GM23338 (cell line): ENCODE measurements at places on chromosomes 2 and 18.

DNA sequence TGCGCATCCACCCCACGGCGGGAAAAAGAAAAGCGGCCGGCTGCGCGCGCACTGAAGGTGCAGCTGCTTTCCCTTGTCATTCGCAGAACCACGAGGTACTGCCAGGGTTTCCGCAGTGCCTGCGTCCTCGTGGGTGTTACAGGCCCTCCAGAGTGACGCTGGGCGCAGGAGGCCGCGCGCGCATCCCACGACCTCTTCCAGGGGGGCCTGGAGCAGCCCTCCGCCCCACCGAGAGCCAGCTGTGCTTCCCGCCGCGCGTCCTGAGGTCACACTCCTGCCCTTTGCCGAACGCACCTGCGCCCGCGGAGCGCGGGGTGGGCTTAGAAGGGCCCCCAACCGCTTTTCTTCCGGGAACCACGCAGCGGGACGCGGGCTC is 378 bp upstream of the IAH1 start:
- H3K27ac ChIP-seq: no peak overlapping the region
- H3K27me3 ChIP-seq: peaks cover 22% of the 10 kb centered on the region
- no peaks in the 10 kb centered on the region; the same call in 1 of the 2 replicates for H3K36me3 ChIP-seq
- peaks cover 12% of the 10 kb centered on the region for H3K4me1 ChIP-seq

GRCh38 chr18:74511823-74512222 is 15.7 kb downstream of the CNDP2 start:
- peaks cover 27% of the 10 kb centered on the region for H3K36me3 ChIP-seq
- H3K4me1 ChIP-seq: no peaks in the 10 kb centered on the region
- no peak for DNase-seq

DNA sequence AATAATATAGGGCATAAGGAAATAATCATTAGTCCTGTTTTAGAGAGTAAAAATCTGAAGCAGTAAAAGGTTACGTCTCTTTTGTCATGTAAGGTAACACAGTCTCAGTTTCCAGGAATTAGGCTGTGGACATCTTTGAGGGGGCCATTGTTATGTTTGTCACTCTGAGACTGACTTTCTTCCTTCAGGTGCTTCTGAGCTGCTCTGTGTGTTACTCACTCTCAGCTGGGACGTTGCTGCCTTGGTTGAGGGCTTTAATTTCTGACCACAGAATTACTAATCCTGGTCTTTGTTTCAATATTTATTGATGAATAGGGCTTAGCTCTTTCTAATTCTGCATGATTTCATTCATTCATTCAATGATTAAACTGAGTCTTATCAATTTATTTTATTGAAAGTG is 55.9 kb upstream of the SLC38A11 start:
- no peak overlapping the region for H3K4me3 ChIP-seq
- no peak for DNase-seq
- H3K4me1 ChIP-seq: peaks cover 8% of the 10 kb centered on the region; the same call in 1 of the 2 replicates
- H3K27me3 ChIP-seq: no peaks in the 10 kb centered on the region

DNA sequence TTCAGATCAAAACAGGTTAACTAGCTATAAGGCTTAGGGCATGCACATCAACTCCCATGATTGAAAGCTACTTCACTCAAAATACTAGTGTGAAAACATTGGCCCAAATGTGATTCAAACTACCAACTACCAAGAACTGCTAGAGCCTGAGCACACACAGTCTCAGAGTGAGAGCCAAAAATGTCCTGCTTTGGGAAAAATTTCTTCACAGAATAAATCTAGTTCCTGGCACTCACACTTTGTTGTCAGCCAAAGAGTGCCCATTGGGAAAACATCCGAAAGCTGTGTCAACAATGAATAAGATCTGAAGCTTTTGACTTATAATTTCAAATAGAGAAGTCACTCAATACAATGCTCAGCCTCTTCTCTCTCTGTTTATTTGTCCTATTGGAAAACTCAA is 182.7 kb downstream of the LRATD1 start:
- H3K4me3 ChIP-seq: no peak overlapping the region
- DNase-seq: no peak
- no peaks in the 10 kb centered on the region for H3K4me1 ChIP-seq
- no peaks in the 10 kb centered on the region for H3K27me3 ChIP-seq
- H3K36me3 ChIP-seq: peaks cover 3% of the 10 kb centered on the region; the same call in 1 of the 2 replicates
- H3K27ac ChIP-seq: no peak overlapping the region

DNA sequence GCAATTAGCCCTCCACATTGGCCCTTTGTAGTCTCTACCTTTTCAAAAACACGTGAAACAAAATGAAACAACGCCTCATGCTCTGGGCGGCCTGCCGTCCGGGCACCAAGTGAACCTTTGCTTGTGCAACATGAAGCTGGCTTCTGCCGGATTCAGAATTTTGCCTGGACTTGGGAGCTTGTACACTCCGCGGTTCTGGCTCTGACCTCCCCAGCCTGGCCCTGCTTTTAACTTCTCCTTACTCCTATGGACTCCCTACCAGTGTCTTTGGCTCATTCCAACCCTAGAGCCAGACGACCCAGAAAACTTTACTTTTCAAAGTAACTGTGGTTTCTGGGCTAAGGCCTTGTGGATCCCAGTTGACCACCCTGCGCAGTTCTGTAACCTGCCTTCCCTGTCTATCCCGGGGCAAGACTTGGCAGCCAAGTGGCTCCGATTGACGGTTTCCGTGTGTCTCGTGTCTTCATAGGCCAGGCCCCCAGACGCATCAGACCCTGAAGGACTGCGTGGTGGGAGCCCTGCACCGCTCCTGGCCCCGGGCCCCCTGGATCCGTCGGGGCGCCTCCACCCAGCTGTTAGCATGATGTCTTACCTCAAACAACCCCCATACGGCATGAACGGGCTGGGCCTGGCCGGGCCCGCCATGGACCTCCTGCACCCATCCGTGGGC is 1.9 kb downstream of the OTX1 start:
- peak overlapping the region; percentile 89 for H3K4me3 ChIP-seq
- H3K27me3 ChIP-seq: peaks cover 95% of the 10 kb centered on the region
- no peaks in the 10 kb centered on the region for H3K36me3 ChIP-seq
- DNase-seq: peak; percentile 33
- peaks cover 64% of the 10 kb centered on the region for H3K4me1 ChIP-seq

GRCh38 chr2:119212139-119212800 is 11.4 kb upstream of the STEAP3 start:
- H3K4me1 ChIP-seq: peaks cover 9% of the 10 kb centered on the region
- H3K27me3 ChIP-seq: no peaks in the 10 kb centered on the region
- no peak overlapping the region for H3K27ac ChIP-seq
- H3K4me3 ChIP-seq: no peak overlapping the region
- no peak for DNase-seq

GRCh38 chr2:237482485-237482884 is 4.6 kb upstream of the MLPH start:
- H3K36me3 ChIP-seq: no peaks in the 10 kb centered on the region
- no peak for DNase-seq
- H3K4me1 ChIP-seq: peaks cover 6% of the 10 kb centered on the region; the same call in 1 of the 2 replicates
- H3K27me3 ChIP-seq: peaks cover 54% of the 10 kb centered on the region
- no peak overlapping the region for H3K27ac ChIP-seq

DNA sequence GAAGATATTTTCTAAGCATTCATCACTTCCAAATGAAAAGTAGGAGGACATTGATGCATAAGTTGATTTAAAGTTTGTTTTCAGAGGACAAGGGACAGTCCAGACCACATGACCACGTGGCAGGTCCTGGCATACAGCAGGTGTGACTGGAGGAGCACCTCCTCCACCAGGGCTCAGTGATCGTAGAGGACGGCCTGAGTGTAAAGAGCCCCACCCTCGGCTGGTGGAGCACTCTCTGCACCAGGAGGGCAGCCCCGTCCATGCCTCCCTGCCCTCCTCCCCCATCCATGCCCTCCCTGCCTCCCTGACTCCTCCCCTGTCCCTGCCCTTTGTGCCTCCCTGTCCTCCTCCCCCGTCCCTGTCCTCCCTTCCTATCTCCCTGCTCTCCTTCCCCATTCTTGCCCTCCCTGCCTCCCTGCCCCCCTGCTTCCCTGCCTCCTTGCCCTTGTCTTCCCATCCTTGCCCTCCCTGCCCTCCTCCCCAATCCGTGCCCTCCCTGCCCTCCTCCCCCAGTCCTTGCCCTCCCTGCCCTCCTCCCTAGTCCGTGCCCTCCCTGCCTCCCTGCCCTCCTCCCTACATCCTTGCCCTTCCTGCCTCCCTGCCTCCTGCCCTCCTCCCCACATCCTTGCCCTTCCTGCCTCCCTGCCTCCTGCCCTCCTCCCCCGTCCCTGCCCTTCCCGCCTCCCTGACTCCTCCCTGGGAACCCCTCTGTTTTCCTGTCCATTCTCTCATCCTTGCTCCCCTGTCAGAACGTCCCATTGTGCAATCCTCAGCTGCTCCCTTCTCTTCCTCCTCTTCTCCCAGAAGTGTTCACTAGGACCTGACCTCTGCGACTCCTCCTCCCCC is 47.9 kb downstream of the ANKMY1 start:
- H3K27ac ChIP-seq: no peak overlapping the region
- no peaks in the 10 kb centered on the region for H3K4me1 ChIP-seq
- no peak for DNase-seq
- H3K4me3 ChIP-seq: no peak overlapping the region

- DNase-seq: no peak
- H3K4me1 ChIP-seq: no peaks in the 10 kb centered on the region
- no peak overlapping the region for H3K27ac ChIP-seq
- no peaks in the 10 kb centered on the region for H3K27me3 ChIP-seq
- H3K36me3 ChIP-seq: no peaks in the 10 kb centered on the region
- no peak overlapping the region for H3K4me3 ChIP-seq
Observed at GRCh38 chr2:86596118-86596517, 27.5 kb downstream of the RNF103 start.

DNA sequence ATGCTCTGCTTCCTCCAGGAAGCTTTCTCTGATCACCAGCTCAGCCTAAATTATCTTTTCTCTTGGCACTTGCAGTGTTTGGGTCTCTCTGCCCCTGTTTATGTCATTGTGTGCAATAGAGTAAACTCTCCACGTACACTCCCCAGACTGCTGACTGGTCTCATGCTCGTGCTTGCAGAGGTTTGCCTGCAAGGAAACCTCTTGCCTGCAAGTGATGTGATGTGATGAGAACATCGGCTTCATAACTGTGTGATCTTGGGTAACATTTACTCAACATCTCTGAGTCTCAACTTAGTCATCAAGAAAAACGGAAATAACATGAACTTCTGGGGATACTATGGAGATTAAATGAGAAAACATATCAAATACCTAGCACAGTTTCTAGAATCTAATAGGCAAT is 92.3 kb downstream of the BIN1 start:
- DNase-seq: no peak
- H3K27me3 ChIP-seq: no peaks in the 10 kb centered on the region
- no peak overlapping the region for H3K27ac ChIP-seq
- H3K4me1 ChIP-seq: peaks cover 4% of the 10 kb centered on the region; the same call in 1 of the 2 replicates
- H3K4me3 ChIP-seq: no peak overlapping the region

GRCh38 chr2:120470041-120470965 is 124.4 kb downstream of the INHBB start:
- peaks cover 13% of the 10 kb centered on the region for H3K4me1 ChIP-seq
- DNase-seq: no peak
- H3K4me3 ChIP-seq: no peak overlapping the region
- no peaks in the 10 kb centered on the region for H3K36me3 ChIP-seq

- no peak overlapping the region for H3K4me3 ChIP-seq
- no peak for DNase-seq
- no peaks in the 10 kb centered on the region for H3K4me1 ChIP-seq
- no peaks in the 10 kb centered on the region for H3K36me3 ChIP-seq
- H3K27ac ChIP-seq: no peak overlapping the region
- no peaks in the 10 kb centered on the region for H3K27me3 ChIP-seq
Observed at GRCh38 chr18:44386401-44386800, 294.3 kb upstream of the SETBP1 start.

GRCh38 chr2:19711470-19712372 is 190.1 kb downstream of the TTC32 start:
- H3K4me1 ChIP-seq: no peaks in the 10 kb centered on the region
- H3K27ac ChIP-seq: no peak overlapping the region
- H3K27me3 ChIP-seq: no peaks in the 10 kb centered on the region
- no peak overlapping the region for H3K4me3 ChIP-seq
- DNase-seq: peak; percentile 63

DNA sequence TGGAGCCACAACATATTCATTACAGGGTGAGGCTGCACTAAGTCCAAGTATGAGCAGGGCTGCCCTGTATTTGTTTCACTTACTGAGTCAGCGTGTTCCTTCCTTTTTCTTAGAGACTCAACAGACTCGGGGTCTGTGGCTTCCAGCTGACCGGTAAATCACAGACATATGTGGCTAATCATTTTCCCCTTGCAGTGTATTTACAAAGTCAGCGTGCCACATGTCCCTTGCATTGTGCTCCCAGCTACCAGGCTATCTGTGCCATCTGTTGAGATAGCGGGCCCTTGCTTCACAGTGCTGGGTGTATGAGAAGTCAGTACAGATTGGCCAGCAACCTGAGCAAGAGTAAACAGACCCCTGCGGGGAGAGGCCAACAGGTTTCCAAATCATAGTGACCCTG is 254.3 kb downstream of the LRRTM1 start:
- no peak overlapping the region for H3K27ac ChIP-seq
- no peak for DNase-seq
- H3K4me3 ChIP-seq: no peak overlapping the region
- H3K4me1 ChIP-seq: no peaks in the 10 kb centered on the region
- H3K36me3 ChIP-seq: no peaks in the 10 kb centered on the region
- H3K27me3 ChIP-seq: no peaks in the 10 kb centered on the region

DNA sequence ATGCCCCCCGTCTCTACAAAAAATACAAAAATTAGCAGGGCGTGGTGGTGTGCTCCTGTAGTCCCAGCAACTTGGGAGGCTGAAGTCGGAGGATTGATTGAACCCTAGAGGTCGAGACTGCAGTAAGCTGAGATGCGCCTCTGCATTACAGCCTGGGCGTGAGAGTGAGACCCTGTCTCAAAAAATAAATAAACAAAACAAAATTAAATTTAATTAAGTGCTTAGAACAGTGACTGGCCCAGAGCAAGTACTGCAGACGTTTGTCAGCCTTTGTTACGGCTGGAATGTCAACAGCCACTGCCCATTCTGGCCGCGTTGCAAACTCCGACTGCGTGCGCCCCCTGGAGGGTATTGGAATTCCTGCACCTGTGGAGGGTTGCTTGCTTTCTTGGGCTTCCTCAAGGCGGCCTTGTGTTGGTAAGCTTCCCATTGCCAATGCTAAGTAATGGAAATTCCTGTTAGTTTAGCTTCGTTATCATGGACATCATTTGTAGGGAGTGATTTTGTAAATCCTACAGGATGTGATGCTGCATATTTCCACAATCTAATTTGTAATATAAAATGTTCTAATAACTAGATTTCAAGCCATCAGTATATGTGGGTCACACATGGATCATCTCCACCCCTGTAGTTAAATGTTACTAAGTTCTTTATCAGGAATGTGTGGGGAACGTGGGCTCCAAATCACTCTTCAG is 15.9 kb upstream of the ATP6V1B1 start:
- peaks cover 4% of the 10 kb centered on the region; the same call in 1 of the 2 replicates for H3K4me1 ChIP-seq
- H3K27ac ChIP-seq: no peak overlapping the region
- DNase-seq: peak; percentile 94
- H3K27me3 ChIP-seq: peaks cover 11% of the 10 kb centered on the region; the same call in 1 of the 2 replicates
- H3K4me3 ChIP-seq: no peak overlapping the region

- H3K4me3 ChIP-seq: no peak overlapping the region
- no peaks in the 10 kb centered on the region for H3K27me3 ChIP-seq
- H3K27ac ChIP-seq: no peak overlapping the region
- H3K4me1 ChIP-seq: no peaks in the 10 kb centered on the region
- no peaks in the 10 kb centered on the region for H3K36me3 ChIP-seq
Observed at GRCh38 chr2:47008381-47009252, 93.0 kb upstream of the MCFD2 start.
